ENCODE measurements at places on chromosomes 12 and 14. TPM values are rescaled to one million over a fixed set of nuclear protein-coding genes. Genes with fewer than 3 reads are reported as not detected.
A peak's percentile ranks its signal among the peaks of the same experiment; 100 is the strongest.

GRCh38 chr12:54404061-54405004 lies 14.7 kb downstream of the ITGA5 start:
- DNase-seq, result peak; percentile 59
- H3K27me3 ChIP-seq, result no peaks in the 10 kb centered on the region
- peaks cover 81% of the 10 kb centered on the region for H3K36me3 ChIP-seq
- H3K4me3 ChIP-seq, result no peak overlapping the region
- H3K27ac ChIP-seq, result no peak overlapping the region
- H3K4me1 ChIP-seq, result peaks cover 18% of the 10 kb centered on the region

- no peak overlapping the region for H3K27ac ChIP-seq
- H3K36me3 ChIP-seq, result no peaks in the 10 kb centered on the region
Observed at GRCh38 chr12:57674691-57675090, 19.2 kb upstream of the OS9 start.

DNA sequence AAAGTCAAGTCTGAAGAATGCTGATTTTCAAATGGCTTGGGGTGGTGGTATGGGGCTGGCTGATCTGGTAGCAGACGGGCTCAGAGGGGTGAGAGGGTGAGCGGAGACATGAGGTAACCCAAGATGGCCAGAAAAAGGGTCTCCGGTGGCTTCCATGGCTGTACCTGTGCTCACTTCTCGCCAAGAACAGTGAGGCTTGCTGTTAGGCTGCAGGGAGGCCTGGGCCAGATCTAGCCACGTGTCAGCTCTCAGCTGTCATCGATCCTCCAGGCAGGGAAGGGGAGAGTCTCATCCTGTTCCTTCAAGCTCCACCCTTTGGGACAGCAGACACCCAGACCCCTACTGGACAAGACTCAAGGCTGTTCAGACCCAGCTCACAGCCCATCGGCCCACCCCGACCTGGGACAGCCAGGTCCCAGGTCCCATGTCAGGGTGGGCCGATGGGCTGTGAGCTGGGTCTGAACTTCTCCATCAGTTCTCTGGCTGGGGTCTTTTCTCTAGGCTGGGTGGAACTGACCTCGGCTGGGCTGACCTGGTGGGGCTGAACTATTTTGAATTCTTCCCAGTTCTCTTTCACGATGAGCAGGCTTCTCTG lies 9.0 kb downstream of the LRTM2 start:
- H3K27ac ChIP-seq, result no peak overlapping the region
- H3K27me3 ChIP-seq, result peaks cover 4% of the 10 kb centered on the region
- no peak for DNase-seq
- H3K4me3 ChIP-seq, result no peak overlapping the region

The ENDOU gene
- total RNA-seq, result not detected
